Mammary epithelial cell (primary cell): ENCODE measurements at places on chromosomes 6 and 20. TPM values are rescaled to one million over a fixed set of nuclear protein-coding genes. Genes with fewer than 3 reads are reported as not detected.

Gene CLPSL1
- not detected for total RNA-seq

Gene EGFL8
- 0.50 TPM for total RNA-seq

Gene BCAS1
- total RNA-seq, result not detected

Gene CENPW
- total RNA-seq, result 1.7 TPM

Gene TNNC2
- total RNA-seq, result not detected
